Epithelial cell of proximal tubule (primary cell): ENCODE measurements at places on chromosomes 12 and 14. TPM values are rescaled to one million over a fixed set of nuclear protein-coding genes. Genes with fewer than 3 reads are reported as not detected.

GRCh38 chr12:25276199-25276937 is 25.6 kb upstream of the KRAS start:
- DNase-seq, result peak; percentile 82

DNA sequence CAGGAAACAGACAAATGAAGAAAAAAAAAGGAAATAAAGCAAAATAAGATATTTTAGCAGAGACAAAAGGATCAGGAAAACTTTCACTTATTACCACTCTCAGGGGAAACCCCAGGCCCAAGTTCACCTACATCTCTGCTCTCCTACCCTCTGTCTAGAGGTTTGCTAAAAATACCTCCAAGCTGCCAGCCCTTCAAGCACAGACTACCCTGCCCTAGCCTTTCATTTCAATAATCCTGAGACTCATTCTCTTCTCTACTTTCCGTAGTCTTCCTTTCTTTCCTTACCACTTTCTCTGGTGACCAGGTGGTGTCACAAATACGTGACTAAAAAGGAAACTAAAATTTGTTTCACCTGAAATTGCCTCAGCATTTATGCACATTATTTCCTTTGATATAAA is 33.8 kb downstream of the RPAP3 start:
- no peak for DNase-seq

- no peak for DNase-seq
These were observed 93.9 kb downstream of the KCNC2 start for GRCh38 chr12:75115748-75116147.

The PRB3 gene
- total RNA-seq, result not detected in 2 replicates

The SELPLG gene
- total RNA-seq, result 0.46 and 1.0 TPM in 2 replicates

DNA sequence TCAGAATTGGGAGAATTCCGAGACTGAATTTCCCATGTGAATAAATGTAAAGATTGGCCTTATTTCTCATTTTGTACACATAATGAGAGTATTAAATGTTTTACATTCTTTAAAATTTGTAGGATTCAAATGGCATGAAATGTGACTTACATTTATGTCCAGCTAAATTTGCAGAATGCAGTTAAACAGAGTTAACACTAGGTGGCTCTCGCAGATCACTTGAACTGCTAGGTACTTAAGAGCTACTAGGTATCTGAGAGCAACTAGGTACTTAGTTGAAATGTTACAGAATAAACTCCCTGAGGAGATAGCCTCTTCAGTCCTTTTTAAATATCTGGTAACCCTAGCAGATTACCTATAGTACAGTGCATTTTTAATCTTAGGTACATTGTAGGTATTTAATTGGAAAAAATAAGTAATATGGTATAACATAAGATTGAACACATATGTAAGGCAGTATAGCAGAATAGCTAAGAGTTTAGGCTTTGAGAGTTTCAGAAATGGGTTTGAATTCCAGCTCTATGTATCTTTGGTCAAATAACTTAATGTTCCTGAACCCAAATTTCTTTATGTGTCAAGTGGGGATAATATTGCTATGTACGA is 73.8 kb downstream of the KIAA0586 start:
- DNase-seq, result peak; percentile 38

DNA sequence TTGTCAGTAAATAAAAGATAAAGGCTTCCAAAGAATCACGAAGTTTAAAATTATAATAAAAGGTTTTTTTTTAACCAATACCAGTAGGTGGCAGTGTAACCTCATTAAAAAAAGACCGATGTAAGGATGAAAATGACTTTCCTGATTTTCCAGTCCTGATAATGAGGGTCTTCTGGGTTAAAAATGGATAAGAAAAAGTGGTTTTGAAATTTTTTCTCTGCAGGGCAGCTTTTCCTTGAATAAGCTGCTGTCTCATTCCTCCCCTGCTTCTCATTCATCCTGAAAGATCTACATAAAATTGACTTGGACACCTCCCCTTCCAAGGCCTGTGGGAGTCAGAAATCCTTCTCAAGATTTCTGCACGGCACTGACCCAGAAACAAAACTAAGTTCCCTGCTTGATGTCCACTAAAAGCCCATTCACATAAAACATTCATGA is 58.9 kb upstream of the FBXO33 start:
- DNase-seq, result peak; percentile 27

The TAS2R30 gene
- 0.07 and 0.12 TPM in 2 replicates for total RNA-seq

- no peak for DNase-seq
These were observed 878 bp upstream of the R3HDM2 start for GRCh38 chr12:57431654-57432188.

GRCh38 chr12:120093592-120094355 is 22.8 kb downstream of the RAB35 start:
- no peak for DNase-seq

GRCh38 chr14:56666294-56666693 is 86.7 kb downstream of the TMEM260 start:
- DNase-seq, result no peak

DNA sequence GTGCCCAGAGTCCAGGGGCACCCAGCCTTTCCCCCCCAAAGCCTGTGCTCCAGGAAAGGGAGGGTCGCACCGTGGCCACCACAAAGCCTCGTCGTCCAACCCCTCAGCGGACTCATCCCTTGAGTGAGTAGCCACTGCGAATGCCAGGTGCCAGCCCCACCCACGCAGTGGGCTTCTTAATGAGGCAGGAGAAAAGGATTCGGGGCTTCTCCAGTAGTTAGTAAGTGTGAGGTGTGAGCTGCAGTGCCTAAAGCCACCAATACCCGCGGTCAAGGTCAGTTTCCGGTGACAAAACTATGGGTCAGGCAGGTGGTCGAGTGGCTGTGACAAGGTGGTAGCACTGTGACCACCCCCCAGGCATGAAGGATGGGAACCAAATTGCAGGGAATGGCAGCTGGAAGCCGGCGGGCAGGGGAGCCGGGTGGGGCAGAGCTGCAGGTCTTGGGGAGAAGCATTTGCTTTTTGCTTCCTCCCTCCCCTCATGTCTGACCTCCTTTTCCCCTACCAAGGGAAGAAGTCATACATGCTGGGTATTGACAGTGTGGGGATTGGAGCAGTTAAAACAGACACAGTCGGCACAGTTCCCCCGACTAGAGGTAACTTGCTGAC is 8.0 kb downstream of the RAN start:
- DNase-seq, result no peak

- DNase-seq, result no peak
These were observed at the start of gene GCN1 for GRCh38 chr12:120194534-120195395. GCN1 (minus strand) TSS chr12:120194715; CDS start chr12:120194697, 18 bp downstream.

DNA sequence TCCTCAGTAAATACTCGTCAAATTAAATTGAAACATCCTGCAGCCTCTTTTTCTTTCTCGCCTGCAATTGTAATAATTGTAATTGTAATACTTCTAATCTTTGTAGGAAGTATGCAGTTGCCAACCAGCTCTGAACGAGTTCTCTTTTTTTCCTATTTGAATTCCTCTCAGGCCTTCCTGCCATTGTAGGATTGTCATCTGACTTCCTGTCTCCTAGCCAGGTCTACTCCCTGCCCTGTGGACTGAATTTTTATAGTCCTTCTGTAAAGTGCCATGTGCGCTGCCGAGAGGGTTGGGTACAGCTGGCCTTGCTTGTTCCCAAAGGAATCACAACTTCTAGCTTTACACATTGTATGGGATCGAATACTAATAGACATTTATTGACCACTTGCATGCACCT is 183.3 kb downstream of the SSPN start:
- DNase-seq, result no peak

- DNase-seq, result no peak
These were observed 26.6 kb downstream of the PRKCH start for GRCh38 chr14:61347826-61348443.

- no peak for DNase-seq
These were observed 154.9 kb downstream of the ASCL4 start for GRCh38 chr12:107929436-107929835.

DNA sequence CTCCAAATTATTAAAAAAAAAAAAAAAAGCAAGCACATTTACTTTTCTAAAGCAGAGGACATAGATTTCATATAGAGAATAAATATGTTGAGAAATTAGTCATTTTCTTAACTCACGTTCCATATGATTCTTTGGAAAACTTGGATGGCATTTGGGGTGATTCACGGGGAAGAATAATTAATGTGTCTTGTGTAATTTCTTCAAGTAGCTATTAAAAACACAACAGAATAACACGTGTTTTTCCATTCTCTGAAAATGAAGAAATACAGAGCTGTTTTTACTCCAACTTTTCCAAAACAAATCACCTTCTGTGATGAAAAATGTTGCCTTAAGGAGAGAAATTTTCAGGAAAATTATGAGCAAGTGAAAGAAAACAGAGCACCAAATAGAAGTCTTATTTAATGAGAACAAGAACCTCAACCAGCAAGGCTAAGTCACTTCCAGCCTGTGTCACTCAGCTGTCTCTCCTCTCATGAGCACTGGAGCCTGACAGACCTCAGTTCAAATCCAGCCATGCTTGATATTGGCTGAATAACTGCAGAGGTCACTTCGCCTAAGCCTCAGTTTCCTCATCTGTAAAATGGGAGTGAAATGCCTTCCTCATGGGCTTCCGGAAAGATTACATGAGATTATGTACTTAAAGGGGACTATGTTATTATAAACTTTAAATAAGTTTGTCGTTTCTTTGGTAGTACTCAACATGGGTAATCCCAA is 42.8 kb upstream of the NUAK1 start:
- DNase-seq, result no peak

The IL31 gene
- not detected in 2 replicates for total RNA-seq

DNA sequence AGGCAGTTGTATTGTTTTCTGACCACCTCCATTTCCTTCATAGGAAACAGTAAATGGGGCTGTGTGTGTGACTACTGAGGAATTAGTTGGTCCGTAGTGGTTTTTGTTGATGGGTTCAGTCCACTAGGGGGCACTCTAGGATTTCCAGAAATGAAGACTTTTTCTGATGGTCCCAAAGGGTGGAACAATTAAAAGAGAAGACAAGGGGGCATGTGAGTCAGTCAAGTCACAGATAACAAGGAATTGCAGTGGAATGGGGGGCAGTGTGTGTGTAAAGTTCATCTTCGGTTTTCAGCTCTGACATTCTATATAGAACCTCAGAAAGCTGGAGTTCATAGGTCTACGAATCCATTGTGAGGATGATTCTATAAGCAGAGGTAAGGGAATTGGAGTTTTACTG is 186.6 kb upstream of the OR4E1 start:
- no peak for DNase-seq

DNA sequence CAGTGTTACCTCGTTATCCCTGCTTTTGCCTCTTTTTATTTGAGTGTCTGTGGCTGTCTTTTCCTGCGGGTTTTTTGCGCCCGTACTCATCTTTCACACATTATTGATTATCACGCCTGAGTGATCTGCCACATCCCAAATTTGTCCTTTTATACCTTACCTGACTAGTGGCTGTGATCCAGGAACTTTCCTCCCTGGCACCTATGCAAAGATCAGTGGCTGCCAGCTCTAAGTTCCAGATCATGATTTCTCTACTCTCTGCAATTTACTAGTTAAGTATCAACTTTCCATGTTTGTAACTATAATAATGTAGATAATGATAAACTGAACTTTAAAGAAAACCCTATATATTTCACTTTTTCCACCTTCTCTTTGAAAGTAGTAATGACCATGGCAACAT is 36.9 kb downstream of the PLEKHA5 start:
- DNase-seq, result no peak

DNA sequence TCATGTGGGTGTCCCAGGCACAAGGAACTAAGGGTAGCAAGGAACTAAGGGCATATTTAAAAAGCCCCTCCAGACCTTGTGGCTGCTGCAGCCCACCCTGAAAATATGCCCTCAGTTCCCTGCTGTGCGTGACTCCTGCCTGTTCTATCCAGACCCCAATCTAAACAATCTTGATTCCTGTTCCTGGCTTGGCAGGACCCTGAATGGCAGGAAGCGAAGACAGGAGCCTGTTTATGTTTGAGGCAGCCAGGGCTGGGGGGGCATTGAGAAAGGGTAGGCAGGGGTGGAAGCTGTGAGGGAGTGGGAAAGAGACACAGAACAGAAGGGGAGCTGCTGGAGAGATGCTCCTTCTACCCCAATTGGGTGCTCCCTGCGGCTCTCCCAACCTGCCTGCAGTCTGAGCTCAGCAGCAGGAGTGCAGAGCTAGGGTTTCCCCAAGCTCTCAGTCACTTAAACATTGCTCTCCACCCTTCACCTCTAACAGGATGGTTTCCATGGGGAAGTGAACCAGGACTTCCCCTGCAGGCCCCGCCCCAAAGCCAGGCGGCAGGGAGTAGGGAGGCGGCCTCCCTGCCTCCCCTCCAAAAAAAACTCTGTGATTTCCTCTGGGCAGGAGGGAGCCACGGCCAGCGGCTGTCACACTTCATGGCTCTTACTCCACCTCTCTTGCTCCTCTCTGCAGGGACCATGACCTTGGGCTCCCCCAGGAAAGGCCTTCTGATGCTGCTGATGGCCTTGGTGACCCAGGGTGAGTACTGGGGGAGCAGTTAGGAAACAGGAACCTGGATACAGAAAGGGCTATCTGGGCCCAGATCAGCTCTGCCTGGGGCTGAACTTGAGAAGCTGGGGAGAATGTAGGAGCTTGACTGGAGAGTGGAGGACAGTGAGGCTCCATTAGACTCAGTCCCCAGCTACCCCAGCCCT is 4.7 kb downstream of the ACVRL1 start:
- DNase-seq, result no peak

DNA sequence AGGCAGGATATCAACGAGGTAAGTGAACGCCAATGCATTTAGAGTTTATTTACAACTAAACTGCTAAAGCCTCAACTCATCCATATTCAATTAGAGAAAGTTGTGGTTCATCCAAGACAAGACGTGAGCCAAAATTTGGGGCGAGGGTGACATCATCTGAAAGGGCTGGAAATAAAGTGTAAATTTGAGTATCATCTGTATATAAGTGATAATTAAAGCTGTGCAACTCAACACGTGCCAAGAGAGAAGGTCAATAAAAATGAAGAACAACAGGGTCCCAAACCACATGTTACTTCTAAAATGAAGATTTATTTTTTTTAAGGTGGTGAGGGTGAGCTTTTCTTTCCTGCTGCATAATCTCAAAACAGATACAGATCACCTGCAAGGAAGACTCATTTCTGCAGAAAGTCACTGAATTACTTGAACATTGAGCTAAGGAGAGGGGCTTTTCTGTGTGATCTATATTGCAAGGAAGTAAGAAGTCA is 203.6 kb downstream of the EFCAB11 start:
- no peak for DNase-seq

The AMN gene
- total RNA-seq, result 0.06 TPM in 1 of 2 replicates, not detected in the other
